Left hindlimb (tissue), 1 donor: ENCODE measurements at places on chromosomes 5 and 9.

DNA sequence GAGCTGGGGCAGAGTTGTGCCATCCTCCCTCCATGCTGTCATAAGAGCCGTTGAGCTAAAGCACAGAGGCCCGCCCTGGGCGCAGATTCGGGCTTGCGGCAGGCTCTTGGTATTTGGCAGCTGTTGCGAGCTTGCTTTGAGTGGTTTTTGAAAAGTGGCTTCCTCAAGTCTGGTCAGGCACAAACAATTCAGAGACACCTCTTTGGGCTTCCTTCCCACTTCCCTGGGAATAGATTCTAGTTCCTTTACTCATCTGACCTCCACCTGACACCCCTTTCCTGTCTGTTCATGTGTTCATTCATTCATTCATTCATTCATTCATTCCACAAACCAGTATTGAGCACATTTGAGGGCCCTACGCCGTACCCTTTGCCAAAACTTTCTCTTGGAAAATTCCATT is 27.4 kb downstream of the NCS1 start:
- DNase-seq: no peak

- DNase-seq: no peak
These were observed 5.4 kb upstream of the HEMGN start for GRCh38 chr9:97943308-97943855.

DNA sequence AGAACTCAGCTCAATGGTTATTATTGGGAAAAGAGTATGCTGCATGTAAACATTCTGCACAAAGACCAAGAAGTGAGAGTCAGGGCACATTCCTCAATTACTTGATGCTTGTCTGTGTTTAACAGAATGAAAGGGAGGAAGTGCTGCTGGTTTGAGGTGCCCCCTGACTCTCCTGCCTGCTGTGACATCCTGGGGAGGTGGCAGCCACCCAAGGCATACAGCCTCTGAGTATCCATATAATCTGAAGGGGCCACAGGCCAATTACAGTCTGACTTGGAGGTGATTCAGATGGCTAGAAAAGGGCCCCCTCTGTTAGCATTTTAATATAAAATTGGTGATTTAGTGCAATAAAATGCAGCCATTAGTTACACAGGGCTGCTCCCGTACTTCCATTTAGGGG is 313.8 kb downstream of the ASTN2 start:
- DNase-seq: no peak

DNA sequence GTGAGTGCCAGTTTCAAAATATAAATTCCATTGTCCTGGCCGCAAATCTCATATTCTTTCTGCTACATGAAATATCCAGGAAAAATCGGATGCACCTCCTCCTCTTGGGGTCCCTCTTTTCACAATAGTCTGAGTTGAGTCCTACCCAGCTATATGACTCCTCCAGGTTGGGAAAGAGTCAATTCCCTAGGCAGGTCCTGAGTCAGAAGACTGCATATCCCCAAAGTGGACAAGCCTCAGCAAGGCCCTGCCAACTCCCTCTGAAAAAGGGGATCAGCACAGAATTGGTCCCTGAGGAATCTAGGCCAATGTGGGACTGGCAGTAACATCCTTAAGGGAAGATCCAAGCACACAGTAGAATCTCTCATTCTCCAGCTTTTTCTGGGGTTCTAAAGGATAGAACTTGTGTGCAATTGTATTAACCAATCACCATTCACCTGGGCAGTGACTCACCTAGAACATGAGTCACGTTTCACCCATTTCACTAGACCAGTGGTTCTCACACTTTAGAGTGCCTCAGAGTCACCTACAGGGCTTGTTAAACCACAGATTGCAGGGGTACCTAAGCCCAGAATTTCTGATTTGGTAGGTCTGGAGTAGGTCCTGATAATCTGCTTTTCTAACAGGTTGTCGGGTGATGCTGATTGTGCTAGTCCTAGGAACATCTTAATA is 44.7 kb upstream of the TMEM215 start:
- no peak for DNase-seq

GRCh38 chr9:101271102-101271501 is 113.7 kb downstream of the BAAT start:
- no peak for DNase-seq

DNA sequence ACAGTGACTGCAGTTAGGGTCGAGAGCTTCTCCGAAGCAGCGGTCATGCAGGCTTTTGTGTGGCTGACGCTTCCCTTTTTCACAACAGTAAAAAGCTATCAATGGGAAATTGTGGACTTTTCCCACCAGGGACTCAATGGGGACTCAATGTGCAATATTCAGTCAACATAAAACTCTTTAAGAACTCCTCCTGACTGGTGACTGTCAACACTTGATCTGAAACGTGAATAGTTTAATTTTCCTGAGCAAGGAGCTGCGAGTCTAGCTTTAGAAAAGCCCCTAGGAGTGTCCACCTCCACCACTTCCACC is 28.7 kb downstream of the EXOC3 start:
- no peak for DNase-seq
